HS-27A (cell line): ENCODE measurements at places on chromosomes 16 and 17.

DNA sequence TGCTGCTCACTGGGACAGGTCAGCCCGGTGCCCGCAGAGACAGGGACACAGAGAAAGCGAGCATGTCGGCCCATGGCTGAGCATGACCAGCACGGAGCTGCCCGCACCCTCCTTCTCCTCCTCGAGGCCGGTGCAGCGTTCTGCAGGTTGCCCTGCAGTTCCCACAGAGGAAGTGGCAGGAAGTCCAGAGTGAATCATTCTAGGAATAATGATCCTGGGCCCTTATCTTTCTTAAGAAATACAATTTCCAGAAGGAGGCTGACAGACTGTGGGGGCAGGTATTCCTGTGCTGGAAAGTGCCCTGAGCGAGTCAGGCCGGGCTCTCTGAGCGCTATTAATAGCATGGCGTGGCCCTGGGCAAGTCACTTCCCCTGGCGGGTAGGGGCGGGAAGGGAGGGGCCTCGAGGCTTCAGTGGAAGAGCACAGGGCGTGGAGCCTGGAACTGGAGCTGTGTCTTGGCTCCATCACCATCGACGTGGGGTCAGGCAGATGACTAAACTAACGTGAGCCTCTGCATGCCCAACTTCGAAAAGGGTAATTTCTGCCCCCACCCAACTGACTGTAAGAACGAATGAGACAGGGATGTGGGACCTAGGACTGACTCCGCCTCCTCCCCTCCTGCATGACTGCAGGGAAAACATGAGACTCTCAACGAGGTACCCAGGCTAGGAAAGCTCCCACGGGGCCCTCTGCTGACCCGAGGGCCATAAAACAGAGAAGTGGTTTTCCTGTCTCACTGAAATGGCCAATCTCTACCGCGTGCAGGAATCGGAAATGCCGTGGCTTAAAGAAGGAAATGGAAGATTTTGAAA lies 9.8 kb downstream of the TMEM204 start:
- DNase-seq, result no peak

DNA sequence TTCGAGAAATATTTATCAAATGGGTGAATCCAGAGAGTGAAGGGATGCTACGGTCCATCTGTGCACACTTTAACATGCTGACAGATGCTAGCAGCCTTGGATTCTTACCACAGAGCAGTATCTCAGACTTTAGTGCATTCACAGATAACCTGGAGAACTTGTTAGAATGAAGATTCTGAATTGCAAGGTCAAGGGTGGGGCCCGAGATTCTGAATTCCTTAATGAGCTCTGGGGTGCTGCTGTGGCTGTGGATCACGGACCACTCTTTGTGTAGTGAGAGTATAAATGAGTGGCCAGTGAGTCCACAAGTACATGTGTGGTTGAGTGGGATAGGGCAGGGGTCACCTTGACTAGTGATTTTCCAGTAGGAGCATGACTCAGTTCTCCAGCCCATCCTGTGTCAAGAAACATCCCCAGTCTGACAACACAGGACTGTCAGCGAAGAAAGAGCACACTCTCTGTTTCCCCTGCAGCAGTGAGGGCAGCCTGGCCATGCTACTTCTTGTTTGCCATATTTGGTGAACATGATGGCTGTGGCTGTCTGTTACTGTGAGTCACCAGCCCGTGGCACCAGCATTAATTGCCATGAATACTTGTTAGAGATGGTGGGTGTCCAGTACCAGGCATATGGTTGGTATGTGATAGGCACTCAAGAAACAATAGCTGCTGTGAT lies 13.0 kb upstream of the SALL1 start:
- DNase-seq, result no peak

GRCh38 chr16:89268987-89269735 lies 51.7 kb downstream of the ZNF778 start:
- DNase-seq, result no peak

- DNase-seq, result no peak
Observed at GRCh38 chr17:56158915-56159825, 5.9 kb downstream of the ANKFN1 start.

DNA sequence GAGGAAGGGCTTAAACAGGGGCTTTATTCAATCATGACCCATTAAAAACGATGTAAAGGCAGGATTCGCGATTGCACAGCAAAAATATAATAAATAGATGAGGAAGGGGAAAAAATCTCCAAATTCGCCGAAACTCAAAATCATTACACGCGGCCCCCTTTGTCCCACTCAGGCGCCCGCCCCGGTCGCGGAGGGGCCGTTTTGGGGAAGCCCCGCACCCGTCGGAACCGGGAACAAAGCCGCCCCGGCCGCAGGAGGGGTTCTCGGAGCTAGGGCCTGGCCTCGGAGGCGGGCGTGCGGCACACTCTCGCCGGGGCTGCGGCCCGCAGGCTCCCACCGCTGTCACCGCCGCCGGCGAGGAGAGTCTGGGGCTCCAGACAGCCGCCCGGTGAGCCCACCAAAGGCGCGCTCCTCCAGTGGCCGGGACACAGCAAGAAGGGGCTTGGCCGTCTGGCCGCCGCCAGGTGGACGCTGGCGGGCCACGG lies 521 bp downstream of the C16orf87 start:
- no peak for DNase-seq
